ENCODE measurements at places on chromosomes 5 and 9.
A peak's percentile ranks its signal among the peaks of the same experiment; 100 is the strongest.

GRCh38 chr5:56525113-56525512 lies 290.2 kb upstream of the MAP3K1 start:
- no peak for DNase-seq

DNA sequence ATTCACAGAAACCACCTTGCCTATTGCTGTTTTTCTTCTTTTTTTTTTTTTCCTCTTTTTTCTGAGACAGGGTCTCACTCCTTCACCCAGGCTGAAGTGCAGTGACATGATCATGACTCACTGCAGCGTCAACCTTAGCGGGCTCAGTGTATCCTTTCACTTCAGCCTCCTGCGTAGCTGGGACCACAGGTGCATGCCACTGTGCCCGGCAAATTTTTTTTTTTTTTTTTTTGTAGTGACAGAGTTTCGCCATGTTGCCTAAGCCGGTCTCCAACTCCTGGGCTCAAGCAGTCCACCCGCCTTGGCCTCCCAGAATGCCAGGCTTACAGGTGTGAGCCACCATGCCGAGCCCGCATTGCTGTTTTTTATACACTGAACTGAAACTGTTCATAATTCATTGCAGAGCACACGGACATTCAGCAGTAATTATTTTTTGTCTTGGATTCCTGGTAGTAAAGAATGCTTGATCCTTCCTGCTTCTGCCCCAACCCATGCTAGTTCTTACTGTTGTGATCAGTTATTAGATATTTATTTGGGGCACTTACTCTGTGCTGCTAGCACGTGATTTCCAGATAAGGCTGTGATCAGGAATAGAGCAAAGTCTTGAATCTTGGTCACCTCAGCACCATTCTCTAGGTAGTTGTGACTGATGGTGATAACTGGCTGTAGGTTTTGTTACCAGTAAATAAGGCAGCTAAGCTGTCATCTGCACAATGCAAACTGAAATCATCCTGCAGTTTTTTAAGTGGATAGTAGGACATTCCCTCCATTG lies 14.0 kb downstream of the MAP3K1 start:
- no peak for DNase-seq

- no peak for DNase-seq
These were observed 1071.9 kb upstream of the CDH10 start for GRCh38 chr5:25716680-25717079.

DNA sequence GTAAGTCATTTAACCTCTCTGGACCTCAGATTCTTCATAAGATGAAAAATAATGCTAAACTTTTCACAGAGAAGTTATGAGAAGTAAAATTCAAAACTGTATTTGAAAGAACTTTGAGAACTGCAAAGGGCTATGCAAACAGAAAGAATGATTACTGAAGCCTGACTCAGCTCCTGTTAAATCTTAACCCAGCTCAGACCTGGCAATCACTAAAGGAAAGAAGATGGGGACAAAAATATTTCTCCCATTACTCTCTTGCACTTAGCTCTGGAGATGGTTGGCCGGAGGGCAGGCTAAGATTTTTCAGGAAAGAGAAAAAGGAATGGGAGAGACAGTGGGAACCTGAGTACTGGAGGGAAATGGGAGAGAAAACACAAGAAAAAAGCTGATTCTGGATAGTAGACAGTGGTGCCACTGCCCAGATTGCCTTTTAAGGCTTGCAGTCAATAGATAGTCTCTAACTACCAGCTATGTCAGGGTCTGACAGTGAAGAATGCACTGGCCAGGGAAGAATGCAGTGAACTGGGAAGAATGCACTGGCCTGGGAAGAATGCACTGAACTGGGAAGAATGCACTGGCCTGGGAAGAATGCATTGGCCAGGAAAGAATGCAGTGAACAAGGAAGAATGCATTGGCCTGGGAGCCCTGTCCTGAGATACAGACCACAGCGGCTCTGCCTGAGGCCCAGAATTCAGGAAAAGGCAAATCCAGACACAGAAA lies 25.2 kb upstream of the CEMIP2 start:
- peak; percentile 14 for DNase-seq

- DNase-seq = no peak
These were observed 192.3 kb downstream of the DTWD2 start for GRCh38 chr5:118796081-118796480.

- DNase-seq = no peak
These were observed 127.8 kb upstream of the CCDC152 start for GRCh38 chr5:42628821-42629220.

GRCh38 chr5:72074251-72074650 lies 33.0 kb upstream of the MAP1B start:
- no peak for DNase-seq

DNA sequence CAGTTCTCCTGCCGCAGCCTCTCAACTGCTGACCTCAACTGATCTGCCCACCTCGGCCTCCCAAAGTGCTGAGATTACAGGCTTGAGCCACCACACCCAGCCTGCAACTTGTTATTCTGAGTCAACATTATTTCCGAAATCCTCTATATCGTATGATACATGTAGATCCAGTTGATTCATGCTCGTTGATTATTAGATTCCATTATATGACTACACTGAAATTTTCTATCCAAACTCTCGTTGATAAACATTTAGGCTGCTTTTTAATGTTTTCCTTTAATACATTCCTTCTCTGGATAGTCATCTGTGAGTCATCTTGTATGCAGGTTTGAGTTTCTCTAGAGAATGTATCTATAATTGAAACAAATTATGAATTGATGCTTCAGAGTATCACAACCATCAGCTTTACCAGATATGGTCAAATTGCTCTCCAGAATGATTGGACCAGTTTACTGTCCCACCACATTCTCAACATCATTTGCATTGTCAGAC lies 4.1 kb downstream of the CDK7 start:
- no peak for DNase-seq

Data from renal pelvis (tissue), 12 donors.